Upper lobe of left lung (tissue), 6 donors: ENCODE measurements at places on chromosomes 1 and 21.

GRCh38 chr1:27077968-27078367 lies 65.3 kb upstream of the TENT5B start:
- DNase-seq, result no peak

DNA sequence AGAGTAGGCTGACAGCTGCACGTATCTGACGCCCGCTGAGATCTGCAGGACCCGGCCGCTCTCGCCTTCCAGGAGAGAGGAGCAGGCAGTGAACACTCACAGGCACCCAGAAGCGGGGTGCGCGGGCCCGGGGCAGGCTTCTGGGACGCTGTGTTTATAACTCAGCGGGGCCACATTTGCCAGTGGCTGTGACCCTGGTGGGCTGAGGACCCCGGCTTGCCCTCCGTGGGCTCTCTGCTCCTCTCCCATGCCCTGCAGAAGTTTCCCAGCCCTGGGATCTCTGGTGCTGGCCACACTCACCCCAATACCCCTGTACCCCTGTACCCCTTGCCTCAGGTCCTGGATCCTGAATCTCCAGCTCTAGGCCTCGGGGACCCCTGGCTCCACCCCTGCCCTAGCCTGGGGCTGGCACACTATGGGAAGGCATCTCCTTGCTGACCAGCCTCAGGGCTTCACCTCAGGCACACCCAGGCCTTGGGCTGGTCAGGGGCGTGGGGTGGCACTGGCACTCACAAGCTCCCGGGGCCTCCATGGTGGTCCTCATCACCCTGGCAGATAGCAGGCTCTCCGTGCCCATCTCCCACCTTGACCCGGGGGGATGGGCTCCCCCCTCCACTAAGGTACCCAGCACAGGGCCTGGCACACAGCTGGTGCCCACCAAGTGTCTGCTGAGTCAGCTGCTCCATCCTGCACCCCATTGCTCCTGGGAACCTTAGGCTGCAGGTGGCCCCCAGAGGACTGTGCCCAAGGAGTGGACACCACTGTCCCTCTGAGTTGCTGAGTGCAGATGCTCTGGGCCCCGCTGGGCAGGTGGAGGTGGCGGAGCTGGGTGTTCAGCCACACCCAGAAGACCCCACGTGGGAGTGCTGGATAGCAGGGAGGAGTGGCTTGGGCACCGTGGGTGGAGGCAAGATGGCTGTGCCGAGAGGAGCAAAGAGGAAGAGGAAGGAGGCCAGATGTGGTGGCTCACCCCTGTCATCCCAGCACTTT lies 32.4 kb downstream of the MORN1 start:
- DNase-seq, result no peak

- DNase-seq, result no peak
Observed at GRCh38 chr1:234398849-234399381, 25.7 kb downstream of the COA6 start.

- no peak for DNase-seq
Observed at GRCh38 chr21:20591284-20591683, 406.9 kb upstream of the NCAM2 start.

DNA sequence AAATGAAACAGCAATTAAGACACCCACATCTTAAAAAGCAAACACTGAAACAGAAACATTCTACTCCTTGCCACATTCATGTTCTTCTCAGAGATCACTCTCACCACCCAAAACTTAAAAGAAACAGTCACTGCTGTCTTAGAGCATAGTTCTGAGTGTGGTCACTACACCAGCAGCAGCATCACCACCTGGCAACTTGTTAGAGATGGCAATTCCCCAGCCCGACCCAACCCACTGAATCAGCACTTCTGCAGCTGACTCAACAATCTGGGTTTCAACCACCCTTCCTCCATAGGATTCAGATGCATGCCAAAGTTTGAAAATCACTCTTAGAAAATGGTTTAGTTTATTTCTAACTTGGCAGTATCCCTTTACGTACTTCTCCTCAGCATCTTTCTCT lies 126.1 kb downstream of the CDC42BPA start:
- no peak for DNase-seq

GRCh38 chr1:173422456-173422976 lies 54.6 kb upstream of the PRDX6 start:
- DNase-seq, result peak; percentile 51

DNA sequence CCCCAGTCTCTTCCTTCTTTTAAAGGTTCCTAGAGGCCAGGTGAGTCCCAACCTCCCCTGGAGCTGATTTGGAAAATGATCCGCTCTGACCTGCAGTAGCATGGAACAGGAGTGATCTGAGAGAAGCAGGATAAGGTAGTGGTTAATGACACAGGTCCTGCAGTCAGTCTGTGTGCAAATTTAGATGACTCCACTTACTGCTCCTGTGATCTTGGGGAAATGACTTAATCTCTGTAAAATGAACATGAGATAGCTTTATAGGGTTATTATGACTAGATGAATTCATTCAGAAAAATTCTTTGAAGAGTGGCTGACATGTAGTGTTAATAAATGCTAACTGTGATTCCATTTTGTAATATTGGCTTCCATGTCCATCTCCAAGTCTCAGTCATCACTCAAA lies 374.9 kb upstream of the CAMK1G start:
- no peak for DNase-seq

- DNase-seq, result no peak
Observed at GRCh38 chr1:20474333-20474975, 11.6 kb downstream of the CAMK2N1 start.

GRCh38 chr1:154865442-154866256 lies 4.4 kb downstream of the KCNN3 start:
- no peak for DNase-seq
